Mesendoderm (in vitro differentiated cells): ENCODE measurements at places on chromosomes 7 and 10.
A peak's percentile ranks its signal among the peaks of the same experiment; 100 is the strongest.

DNA sequence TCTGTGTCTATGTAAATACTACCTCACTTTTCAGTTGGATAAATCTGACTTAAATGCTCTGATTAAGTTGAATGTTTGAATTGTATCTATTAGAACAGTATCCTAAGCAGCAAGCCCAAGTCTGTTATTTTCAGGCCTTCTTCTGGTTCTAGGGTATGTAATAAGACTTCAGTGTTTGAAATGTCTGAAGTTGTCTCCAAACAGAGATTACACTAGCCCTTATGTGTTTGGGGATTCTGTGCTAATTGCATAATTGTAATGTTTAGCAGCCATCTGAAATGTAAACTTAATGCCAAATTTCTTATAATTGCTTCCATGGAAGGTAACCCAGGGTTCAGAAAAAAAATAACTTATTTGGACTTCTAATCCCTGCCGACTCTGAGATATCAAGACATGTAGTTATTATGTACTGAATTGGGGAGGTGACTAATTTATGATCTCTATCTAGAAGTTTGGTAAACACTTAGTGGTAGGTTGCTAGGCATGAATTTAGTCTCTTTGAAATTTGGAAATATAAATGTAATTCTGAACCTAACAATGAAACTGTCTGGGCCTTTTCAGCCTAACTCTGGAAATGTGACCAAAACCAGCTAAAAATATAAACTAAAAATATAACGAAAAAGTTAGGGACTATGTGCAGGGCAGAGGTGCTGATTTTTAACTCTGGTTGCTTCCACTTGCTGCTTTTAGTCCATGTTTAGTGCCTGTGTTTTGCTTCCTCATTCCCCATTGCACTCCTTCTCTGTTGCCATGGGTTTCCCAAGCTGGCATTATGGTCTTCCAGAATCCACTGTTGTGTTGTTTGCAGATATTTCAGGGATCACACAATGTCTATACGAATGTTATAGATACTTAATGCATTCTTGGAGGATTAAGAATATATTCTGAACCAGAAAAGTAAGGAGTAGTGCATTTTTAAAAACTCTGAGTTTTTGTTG lies 54.8 kb downstream of the MCU start:
- no peak for DNase-seq

DNA sequence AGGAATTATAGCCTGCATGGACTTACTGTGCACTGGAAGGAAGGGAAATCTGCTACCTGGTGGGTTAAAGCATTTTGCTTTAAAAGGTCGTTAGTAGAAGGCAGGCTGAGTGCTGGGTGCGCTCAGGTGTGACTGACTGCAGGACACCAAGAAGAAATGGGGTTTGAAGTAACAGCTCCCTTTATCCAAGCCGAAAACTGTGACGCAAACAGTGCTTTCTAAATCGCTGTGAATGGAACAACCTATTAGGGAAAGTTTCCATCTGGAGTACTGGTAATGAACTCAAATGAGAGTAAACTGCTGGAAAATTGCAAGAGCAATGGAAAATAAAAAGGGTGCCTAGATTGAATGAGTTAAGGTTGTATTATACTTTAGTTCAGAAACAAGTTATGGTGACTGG lies 95.3 kb downstream of the CNNM2 start:
- no peak for DNase-seq

DNA sequence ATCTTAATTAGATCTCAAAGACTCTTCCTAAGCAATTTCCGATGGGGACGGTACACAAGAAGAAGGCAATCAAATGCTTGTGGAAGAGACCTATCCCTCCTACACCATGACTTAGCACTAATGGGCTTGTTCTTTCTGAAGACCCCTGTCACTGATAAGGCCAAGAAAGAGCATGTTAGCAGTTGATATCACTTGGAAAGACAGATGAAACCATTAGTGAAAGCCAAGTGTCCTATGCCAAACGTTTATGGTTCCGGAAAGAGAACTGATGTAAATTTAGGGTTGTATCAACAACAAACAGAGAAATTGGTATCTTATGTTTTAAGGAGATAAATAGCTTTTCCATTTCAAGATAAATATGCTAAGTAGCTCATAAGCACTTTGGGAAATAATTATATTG lies 6.5 kb downstream of the UROS start:
- no peak for DNase-seq

DNA sequence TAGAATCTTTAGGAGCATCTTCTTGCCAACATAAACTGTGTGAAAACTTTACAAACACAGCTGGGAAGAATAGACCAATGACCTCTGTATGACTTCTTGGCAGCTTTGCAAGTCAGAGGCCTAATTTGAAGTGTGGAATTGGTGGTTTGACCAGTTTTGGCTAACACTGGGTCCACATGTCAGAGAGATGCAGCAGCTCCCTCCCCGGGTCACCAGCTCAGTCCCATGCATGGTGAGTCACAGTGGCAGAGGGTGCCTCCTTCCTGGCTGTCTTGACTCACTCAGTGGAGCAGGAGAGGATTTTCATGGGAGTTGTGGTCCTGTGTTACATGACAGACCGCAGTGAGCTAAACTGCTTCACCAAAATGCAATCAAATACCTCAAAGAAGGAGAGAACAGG lies 8.2 kb upstream of the STARD3NL start:
- peak; percentile 7 for DNase-seq

DNA sequence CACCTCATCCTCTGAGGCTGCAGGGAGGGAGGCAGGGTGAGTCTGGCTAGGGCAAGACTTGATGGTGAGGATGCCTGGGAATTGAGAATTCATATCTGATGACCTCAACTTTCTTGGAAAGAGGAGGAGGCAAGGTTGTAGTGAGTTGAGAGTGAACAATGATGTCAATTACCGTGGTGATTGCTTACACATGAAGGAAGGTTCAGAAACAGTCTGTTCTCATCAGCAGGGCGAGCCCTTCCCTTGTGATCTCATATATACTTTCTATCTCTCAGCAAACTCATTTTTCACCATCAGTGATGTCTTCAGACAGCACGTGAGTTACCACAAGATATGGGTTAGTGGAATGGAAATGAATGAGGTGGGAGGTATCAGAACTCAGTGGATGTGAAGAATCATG lies 20.1 kb upstream of the COL13A1 start:
- no peak for DNase-seq

DNA sequence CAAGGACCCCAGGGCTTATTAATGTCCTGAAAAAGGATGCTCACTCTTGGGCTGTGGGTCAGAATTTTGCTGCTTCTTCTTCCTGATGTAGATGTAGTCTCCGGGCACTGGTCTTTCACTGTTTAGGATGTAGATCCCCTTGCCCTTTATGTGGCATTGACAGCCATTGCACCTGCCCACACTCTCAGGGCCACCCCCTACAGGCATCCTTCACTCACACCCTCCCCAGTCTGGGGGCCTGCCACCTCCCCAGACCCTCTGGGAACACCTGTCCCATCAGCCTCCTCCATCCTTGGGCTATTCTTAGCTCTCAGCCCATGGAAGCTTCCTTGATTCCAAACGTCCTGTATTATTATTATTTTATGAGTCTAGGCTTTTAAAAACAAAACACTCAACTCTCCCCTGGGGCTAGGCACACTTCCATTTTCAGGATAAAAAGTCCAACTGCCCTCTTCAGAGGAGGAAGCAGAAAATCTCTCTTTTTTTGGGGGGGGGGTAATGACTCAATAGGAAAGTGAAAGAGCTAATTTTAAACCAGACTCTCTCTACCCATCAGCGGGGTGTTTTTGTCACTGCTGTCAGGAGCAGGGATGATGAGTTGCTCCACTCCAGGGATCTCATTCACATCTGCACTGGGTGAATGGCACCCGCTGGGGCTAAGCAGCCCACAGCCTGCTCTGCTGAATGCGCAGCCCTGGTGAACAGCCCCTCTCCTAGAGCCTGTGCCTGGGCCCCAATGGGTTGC lies 11.5 kb upstream of the KLRG2 start:
- no peak for DNase-seq

GRCh38 chr7:68943786-68944185 lies 654.5 kb upstream of the AUTS2 start:
- no peak for DNase-seq

- no peak for DNase-seq
These were observed 470.0 kb upstream of the SEMA3A start for GRCh38 chr7:84664626-84665025.

DNA sequence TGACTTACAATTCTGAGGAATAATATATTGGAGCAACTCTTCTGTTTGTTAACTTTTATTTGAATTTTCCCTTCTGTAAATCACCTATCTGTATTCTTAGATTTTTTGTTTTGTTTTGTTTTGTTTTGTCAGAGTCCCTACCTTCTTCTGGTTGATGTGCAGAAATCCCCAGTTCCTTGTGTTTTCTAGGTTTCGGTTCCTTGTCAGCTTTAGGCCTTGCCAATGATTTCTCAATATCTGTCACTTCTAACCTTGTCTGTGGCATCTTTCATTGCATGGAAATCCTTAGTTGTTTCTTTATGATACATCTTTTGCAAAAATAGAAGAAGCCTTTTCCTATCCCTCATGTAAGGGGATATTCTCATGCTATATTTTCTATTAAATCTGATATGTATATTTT lies 21.7 kb upstream of the ST8SIA6 start:
- no peak for DNase-seq

GRCh38 chr10:129530581-129530980 lies 63.5 kb downstream of the MGMT start:
- no peak for DNase-seq

DNA sequence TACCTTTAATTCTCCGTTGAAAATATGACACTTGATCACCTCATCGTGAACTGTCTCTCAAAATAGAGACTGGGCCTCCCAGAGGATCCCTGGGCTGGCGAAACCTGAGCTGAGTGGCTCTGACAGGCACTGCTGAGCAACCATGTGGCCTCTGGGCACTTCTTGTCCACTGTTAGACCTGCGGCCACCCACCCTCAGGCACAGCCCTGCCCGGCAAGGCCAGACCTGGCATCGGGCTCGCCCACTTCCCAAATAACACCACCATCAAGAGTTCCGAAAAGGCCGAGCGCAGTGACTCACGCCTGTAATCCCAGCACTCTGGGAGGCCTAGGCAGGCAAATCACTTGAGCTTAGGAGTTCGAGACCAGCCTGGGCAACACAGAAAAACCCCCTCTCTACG lies 82.5 kb downstream of the COBL start:
- DNase-seq = no peak

GRCh38 chr10:68992636-68993440 lies 4.2 kb downstream of the KIFBP start:
- no peak for DNase-seq

DNA sequence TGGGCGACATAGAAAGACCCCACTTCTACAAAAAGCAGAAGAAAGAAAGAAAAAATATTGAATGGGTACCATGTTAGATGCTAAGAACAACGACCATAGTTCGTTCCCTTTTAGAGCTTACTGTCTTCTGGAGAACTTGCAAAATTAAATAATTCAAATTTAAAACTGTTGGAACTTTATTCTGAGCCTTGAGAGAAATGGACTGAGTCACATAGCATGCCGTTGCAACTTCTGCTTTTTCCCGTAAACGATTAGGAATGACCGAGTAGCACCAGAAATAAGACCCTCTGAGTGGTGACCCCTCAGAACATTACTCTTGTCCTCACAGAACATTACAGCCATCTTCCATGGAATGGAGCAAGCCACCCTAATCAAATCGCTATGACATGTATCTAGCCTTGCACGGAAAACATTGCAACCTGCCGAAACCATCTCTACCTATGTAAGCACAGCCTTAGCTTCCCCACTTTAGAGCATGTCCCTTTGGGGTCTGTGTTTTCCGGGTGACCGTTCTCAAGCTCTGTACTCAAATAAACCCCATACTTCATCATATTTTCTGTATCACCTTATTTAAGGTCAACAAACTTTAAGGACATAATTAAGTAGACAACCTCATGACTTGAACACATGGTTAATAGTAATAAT lies 179.1 kb downstream of the PRKCQ start:
- DNase-seq = no peak

- DNase-seq = no peak
These were observed 191.7 kb upstream of the MTPN start for GRCh38 chr7:136168821-136169220.

DNA sequence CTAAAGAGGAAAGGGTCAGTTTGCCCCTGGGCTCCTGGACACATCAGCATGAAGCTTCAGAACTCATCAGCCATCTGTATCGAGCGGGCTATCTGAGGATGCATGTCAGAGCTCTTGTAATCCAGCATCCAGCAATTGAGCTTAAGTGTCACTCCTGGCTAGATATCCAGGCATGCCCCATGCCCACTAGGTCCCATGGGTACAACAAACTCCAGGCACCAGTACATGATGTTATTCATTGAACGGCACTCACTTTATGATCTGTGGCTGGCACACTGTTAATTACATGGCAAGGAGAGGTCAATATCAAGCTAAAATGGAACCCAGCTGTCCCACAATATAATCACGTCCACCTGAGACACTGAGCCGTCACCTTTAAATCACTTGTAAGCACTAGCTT lies 274.2 kb downstream of the ELMO1 start:
- DNase-seq = no peak

DNA sequence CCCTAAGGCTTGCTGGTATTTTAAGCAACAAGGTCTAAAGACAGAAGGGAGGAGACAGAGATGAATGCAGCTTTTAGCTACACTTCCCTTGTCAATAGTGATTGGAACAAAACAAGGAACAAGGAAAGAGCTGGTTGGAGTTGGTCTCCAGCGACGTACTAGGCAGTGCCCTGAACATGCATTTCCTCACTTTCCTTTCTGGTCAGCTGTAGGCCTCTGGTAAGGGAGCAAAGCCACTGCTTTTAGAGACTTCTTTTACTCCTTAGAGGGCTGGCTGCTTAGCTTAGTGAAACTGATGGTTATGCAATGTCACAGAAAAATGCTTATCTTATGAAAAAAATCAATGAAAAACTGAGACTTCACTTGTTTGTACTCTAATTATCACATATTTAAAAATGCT lies 75.5 kb upstream of the TRIL start:
- no peak for DNase-seq

- no peak for DNase-seq
These were observed 270.6 kb downstream of the TRIL start for GRCh38 chr7:28687537-28687936.
